Stimulated activated CD4-positive, alpha-beta T cell treated with anti-CD3 and anti-CD28 coated beads, Interleukin-2, amount 100 ng/mL, for 24 hours (primary cell): ENCODE measurements at places on chromosomes 5 and 9.

DNA sequence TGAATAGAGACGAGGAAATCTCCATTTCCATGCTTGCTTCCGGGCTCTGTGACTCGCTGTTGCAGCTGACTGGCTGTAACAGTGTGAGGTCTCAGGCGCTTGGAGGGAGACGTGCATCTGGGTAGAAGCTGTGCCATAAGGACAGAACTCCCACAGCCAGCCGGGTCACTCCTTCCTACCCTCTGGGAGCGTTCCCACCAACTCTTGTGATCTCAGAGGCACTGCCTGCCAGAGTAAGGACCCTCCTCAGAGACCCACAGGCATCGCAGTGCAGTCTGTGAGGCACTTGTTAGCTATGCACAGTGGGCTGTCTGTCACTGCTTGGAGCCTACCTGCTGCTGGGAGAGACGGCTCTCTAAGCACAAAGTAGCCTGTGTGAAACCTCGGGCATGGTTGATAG, 203.4 kb upstream of the SEMA6A start:
- DNase-seq = no peak

DNA sequence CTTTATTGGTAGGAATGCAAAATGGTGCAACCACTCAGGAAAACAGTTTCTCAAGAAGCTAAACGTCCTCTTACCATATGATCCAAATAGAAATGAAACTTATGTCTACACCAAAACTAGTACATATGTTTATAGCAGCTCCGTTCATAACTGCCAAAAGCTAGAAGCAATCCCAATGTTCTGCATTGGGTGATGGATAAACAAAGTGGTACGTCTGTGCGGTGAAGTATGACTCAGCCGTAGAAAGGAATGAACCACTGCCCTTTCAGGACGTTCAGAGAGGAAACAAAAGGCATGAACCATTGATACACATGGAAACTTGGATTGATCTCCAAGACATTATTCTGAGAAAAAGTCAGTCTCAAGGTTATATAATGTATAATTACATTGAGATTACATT, 27.6 kb downstream of the HNRNPH1 start:
- no peak for DNase-seq

DNA sequence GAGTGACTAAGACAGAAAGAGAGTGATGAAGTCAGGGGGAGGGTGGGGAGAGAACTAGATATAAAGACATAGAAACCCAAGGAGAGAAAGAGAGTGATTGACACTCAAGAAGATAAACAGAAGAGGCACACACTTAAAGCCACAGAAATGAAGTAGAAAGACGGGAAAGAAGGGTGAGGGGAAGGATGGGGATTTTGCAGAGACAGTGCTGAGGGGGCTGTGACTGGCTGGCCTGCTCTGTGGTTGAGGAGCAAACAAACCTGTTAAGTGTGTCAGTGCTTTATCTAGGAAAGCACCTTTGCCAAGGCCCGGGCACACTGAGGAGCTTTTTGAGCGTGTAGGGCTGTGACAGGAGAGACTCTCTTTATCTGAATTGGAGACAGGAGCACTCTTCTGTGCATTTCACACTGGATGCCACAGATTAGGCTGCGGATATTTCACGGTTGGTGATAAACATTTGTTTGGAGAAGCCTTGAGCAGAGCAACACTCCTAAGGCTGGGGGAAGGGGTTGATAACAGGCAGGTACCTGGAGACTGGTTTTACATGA, 109.1 kb downstream of the DOCK2 start:
- DNase-seq = no peak

DNA sequence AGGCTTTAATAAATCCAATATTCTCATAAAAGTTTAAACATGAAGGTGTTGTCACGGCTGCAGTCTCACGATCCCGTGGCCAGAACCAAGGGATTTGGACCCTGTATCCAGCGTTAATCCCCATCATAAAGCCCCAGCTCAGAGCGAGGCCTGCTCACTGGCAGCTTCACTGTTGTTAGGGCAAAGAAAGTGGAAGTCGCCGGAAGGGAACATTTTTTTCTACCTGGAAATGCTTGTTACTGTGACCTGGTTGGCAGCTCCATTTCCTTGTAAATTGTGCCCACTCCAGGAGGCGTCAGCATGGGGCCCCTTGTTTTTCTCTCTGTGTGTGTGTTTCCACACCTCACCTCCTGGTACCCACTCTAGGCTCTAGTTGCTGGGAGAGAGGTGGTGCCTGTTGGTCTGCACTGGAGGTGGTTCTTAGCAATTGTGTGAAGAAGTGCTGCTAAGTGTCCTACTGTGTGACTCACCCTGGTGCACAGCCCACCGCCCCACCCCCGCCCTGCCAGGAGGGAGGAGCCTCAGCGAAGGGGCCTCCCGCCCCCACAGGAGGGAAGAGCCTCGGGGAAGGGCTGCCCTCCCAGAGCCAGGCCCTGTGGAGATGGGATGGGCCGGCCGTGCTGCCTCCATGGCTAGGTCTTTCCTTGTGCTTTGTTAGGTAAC, 105.1 kb downstream of the EHMT1 start:
- DNase-seq = peak; percentile 33

DNA sequence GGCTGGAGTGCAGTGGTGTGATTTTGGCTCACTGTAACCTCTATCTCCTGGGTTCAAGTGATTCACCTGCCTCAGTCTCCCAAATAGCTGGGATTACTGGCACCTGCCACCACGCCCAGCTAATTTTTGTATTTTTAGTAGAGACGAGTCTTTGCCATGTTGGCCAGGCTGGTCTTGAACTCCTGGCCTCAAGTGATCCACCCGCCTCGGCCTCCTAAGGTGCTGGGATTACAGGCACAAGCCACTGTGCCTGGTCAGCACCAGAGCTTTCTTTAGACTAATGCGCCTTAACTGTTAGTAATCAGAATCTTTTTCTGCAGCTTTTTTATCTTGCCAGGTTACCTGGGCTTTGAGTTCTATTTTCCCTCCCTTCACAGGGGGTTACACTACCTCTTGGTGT, 18.4 kb downstream of the PTGS1 start:
- no peak for DNase-seq

- DNase-seq = no peak
Observed at GRCh38 chr9:32218100-32218767, 166.2 kb upstream of the ACO1 start.

GRCh38 chr9:87392086-87392485, 105.6 kb upstream of the DAPK1 start:
- no peak for DNase-seq

DNA sequence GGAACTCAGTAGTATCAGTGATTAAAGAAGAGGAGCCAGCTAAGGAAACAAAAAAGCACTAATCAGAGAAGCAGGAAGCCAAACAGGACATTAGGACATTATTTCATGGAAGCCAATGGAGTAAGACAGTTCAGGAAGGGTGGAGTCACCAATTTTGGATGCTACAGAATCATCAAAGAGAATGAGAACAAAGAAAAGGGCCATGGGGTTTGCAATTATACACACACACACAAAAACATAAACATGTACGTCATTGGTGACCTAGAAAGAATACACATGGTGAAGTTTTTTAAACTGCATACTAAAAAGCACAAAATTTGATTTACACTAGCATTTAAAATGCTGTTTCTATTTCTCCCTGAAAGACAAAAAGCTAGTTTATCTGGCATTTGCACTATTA, 96.8 kb upstream of the MRPS30 start:
- DNase-seq = no peak

DNA sequence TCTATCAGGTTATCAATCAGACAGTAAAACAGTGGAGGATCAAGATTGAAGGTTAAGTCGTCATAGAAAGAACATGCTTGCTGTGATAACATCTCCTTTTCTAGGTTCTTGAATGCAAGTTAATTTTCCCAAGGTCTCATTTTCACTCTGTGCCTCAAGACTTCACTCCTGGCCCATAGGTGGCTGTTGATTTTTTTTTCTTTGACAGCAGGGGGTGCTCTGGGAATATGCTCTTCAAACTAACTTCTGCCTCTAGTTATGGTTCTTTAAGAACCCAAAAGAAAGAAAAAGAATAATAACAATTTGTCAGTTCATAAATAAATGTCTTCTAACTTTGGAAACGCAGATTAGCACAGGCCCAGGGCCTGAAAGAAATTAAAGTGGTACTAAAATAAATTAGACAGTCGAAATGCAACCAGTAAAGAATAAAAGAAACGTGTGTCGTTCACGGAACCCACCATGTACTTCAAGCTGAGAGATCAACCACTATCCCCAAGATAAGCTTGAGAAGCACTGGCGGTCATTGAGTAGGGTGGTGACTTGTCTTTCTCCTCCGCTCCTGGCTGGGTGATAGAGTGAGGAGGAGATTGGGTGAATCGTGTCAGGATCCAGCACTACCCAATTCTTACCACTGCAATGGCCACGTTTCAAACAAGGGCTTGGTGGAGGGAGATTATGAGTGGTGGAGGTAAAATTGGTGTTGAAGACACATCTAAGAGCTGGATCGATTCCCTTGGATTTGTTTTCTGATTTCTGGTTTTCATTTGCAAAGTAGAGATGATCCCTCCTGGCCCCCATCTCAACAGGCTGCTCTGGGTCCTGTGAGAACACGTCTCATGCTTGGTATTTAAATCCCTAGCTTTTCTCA, 93.4 kb upstream of the IRX4 start:
- no peak for DNase-seq

DNA sequence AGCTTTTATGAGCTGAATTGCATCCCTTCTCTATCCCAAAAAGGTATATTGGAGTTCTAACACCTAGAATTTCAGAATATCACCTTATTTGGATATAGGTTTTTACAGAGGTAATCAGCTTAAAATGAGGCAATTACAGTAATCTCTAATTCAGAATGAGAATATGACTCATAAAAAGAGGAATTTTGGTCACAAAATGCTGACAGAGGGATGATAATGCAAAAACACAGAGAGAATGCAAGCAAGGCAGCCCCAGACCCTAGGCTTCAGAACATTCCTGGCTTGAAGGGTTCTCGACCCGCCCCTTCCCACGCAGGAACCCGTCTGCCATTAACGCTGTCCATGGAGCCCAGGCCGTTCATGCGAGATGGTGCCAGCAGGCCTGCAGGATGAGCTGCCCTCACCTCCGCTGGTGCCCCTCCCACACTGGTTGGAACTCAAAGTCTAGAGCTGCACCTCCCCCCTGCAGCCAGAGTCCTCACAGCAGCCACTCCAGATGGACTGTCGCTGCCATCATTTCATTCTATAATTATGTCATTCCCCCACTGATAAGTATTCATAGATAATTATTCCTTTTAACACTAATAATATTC, 1173.4 kb upstream of the ACO1 start:
- DNase-seq = peak; percentile 17

DNA sequence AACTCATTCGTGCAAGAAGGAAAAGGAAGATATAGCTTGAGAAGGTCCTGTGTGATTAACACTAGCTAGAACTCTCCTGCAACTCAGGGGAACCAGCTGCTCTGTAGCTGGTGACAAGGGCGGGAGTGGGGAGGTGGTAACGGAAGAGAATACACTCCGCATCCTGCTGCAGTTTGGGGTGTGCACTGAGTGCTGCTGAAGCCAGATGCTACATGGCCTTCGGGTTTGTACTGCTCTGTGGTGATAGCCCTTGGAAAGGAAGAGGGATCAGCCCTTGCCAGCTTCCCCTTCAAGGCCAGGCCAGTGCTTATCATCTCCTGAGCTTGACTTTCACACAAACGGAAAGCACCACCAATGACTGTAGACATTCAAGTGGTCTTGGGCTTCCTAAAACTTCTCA, 34.3 kb downstream of the FRMD3 start:
- no peak for DNase-seq

- no peak for DNase-seq
Observed at GRCh38 chr5:56158331-56158960, 74.7 kb downstream of the ANKRD55 start.

DNA sequence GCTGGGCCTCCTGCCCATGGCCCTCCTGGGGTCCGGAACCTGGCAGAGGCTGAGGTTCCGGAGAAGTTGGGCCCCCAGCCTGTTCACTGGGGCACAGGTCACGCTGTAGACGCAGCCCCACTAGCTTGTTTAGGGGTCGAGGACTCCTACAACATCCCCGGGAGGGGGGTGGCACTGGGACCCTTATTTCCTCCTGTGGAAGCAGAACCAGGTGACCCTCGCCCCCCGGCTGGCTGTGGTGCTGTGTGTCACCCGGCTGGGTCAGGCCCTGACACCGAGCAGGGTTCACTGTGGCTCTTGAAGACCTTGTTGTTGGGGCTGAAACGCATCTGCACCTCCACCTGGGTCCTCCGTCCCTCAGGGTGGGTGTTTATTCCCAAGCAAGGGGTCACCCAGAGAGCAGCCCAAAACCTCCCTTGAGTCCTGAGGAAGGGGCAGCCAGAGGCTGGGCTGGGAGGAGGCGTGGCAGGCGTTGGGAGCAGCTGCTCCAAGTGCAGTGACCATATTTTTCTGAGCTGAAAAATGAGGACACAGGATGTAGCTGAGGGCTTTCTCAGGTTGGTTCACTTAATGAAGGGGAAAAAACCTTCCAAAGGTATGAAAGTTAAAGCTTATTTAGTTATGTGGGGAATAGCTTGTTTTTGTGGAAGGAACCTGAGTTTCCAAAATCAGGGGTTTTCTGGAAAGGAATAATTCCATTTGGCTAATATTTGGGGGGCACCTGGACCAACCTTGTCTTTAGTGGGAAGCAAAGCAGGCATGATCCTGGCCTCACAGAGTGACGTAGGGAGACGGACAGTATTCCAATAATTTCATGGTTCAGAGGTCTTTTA, 164.7 kb upstream of the IER5L start:
- DNase-seq = no peak

DNA sequence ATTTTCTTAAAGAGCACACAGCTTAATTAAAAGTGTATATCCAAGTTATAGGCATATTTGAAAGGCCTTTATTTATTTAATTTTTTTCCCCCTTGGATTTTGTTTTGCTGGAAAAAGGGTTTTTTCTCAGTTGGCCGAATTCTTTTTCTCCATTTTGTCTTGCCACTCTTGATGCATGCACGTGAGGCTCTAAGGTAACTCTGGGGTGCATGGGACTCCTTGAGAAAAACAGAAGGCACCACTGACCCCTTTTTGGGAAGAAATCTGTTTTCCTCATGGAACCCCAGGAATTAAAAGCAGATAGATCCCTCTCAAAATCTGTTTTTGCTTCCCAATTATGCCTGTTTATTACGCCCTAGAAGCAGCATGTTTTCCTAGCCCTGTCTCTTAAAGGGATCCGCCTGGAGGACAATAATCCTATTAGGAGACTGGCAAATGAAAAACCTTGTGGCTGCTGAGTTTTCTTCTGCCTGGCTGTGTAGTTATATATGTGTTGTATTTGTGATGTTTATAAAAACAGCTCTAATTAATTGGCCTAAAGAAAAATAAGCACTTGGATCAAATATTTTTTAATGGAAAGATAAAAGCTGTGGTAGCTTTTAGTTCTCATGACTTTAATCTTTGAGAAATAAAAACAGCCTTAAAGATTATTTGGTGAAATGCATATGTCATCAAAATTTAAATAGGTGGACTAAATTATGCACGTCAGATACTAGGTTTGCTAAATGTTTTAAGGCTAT, 435.1 kb upstream of the CDH9 start:
- DNase-seq = no peak

- no peak for DNase-seq
Observed at GRCh38 chr5:177468329-177468684, 5.1 kb downstream of the DBN1 start.

GRCh38 chr9:21507483-21507790, 25.3 kb upstream of the IFNE start:
- no peak for DNase-seq

GRCh38 chr9:121283856-121284732, 16.1 kb downstream of the GSN start:
- DNase-seq = no peak
